Esophagus mucosa (tissue), 1 donor: ENCODE measurements at places on chromosomes 1 and 21.
A peak's percentile ranks its signal among the peaks of the same experiment; 100 is the strongest.

- no peak for ATAC-seq
Measured at GRCh38 chr1:117540532-117540931, 65.3 kb upstream of the TENT5C start.

DNA sequence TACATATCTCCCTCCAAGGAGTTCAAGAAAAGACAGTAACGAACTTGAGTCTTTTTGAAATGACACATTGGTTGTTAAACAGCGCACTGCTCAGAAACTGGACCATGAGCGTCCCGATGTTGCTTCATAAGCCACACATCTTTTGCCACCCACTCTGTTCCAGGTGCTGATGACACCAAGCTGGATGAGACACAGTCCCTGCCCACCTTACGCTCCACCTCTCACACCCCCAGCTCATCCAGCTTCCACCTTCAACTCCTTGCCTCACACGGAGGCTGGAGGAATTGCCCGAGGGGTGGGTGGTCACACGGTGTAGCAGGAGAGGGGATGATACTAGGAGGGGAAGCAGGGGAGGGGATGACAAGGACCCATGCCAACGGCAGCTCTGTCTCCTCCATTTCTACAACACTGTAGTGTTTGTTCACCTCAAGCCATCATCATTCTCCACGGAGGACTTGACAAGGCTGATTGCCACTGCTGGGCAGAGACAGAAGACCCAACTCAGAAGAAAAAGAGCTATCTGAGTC, 148.5 kb upstream of the TNR start:
- no peak for ATAC-seq

- ATAC-seq, result no peak
Measured at GRCh38 chr1:119816407-119816806, 5.1 kb upstream of the REG4 start.

DNA sequence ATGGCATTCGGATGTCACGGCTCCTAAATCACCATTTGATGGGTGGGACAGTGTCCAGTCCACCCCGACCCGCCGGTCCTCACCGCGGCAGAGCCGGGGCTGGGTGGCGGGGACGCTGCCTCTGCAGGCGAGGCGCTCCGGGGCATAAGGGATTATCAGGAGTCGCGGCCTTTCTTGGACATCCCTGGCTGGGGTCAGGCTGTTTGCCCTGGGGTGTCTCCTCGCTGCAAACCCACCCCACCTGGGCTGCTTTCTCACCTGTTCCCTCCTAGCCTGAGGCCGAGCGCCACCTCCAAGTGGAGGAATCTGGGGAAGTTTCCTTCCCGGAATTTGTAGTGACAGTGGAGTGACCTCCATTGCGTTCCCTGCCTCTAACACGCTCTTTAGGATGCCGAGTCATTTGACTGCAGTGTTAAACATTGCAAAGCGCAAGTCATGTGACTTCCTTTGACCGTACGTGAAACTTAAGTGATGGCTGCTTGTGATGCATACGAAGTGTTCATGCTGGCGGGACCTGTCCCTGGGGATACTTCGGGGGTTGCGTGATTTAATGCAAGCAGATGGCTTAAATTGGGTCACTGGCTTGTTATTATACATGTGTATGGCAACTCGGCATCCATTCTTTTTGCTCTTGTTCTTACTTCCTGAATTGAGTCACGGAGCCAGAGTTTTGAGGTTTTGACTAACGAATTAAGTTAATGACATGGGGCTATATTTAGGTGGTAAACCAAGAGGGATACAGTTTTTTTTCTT, 536 bp downstream of the LGALS8 start:
- ATAC-seq, result peak; percentile 81

- peak; percentile 83 for ATAC-seq
Measured at GRCh38 chr1:182301467-182302198, 90.0 kb downstream of the GLUL start.

DNA sequence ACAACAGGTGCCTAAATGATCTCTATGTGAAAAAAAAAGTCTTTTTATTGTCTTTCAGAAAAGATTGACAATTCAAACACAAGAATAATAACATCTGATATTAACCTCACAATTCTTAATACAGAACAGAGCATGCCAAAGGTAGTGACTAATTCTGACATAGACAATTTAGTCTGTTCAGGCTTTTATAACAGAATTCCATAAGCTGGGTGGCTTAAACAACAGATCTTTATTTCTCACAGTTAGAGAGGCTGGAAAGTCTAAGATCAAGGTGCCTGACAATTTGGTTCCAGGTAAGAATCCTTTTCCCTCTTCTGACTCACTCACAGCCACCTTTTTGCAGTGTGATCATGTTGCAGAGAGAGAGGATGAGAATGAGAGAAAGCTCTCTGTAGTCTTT, 27.0 kb downstream of the DPYD start:
- ATAC-seq, result peak; percentile 79

DNA sequence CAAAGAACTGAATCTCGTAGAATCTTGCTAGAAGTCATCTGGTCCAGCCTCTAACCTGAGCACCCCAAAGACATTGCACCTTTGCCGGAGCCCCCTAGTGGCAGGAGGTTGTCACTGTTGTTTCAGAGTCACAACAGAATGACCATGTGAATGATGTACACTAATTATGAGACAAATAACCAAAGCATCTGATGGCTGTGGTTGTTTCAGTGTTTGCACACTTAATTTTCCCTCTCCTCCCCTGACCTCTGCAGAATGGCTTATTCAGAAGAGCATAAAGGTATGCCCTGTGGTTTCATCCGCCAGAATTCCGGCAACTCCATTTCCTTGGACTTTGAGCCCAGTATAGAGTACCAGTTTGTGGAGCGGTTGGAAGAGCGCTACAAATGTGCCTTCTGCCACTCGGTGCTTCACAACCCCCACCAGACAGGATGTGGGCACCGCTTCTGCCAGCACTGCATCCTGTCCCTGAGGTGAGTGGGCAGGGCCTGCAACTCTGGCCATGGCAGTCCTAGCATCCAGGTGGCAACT, 26.4 kb downstream of the TRAF5 start:
- ATAC-seq, result peak; percentile 71

GRCh38 chr1:19014765-19015164, 58.3 kb upstream of the IFFO2 start:
- no peak for ATAC-seq

GRCh38 chr1:29453502-29454240, 217.3 kb downstream of the PTPRU start:
- ATAC-seq, result peak; percentile 30

DNA sequence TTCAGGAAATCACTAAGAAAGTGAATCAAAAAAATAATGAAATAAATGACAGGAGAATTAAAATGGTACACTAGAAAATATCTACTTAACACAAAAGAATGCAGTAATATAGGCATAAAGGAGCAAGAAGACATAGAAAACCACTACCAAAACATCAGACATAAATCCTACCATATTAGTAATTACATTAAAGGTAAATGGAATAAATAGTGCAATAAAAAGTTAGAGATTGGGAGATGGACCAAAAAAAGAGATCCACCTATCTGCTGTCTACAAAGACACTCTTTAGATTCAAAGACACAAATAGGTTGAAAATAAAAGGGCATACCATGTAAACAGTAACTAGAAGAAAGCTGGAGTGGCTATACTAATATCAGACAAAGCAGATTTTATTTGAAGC, 167.0 kb upstream of the SAMSN1 start:
- no peak for ATAC-seq

DNA sequence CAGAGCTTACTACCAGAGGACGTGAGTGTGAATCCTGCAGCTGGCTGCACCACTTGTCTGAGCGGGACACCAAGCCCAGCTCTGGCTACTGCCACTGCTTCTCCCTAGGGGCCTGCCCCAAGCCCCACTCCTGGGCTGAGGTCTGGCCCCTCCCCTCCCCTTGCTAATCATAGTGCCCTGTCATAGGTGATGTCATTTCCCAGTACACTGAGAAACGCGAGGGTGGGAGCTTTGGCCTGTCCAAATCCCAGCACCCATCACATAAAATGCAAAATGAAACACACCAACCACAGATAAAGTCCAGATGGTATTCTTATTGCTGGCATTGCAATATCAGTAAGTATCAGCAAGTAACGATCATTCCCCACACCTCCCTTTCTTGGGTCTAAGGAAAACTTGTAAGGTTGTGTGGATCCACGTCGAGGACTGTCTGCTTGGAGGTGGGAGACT, 77.7 kb downstream of the TOMM20 start:
- ATAC-seq, result no peak

- no peak for ATAC-seq
Measured at GRCh38 chr1:151478923-151479322, 19.6 kb upstream of the POGZ start.

DNA sequence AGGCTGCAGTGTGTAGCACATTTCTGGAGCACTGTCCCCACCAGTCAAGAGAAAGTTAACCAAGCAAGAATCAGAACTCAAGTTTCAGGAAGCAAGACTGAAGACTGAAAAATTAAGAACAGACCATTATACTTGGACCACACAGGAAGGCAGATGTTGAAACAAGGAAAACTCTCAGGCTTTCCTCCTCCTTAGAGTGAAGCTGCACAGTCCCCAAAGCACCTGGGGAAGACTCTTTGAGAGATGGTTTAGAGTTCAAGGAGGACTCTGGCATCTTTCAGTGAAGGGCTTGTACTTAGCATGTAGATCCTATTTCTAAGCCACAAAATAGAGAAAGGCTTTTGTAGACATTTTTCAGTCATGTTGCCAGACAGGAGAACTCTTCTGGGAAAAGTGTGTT, 113.7 kb upstream of the KCTD3 start:
- ATAC-seq, result no peak

DNA sequence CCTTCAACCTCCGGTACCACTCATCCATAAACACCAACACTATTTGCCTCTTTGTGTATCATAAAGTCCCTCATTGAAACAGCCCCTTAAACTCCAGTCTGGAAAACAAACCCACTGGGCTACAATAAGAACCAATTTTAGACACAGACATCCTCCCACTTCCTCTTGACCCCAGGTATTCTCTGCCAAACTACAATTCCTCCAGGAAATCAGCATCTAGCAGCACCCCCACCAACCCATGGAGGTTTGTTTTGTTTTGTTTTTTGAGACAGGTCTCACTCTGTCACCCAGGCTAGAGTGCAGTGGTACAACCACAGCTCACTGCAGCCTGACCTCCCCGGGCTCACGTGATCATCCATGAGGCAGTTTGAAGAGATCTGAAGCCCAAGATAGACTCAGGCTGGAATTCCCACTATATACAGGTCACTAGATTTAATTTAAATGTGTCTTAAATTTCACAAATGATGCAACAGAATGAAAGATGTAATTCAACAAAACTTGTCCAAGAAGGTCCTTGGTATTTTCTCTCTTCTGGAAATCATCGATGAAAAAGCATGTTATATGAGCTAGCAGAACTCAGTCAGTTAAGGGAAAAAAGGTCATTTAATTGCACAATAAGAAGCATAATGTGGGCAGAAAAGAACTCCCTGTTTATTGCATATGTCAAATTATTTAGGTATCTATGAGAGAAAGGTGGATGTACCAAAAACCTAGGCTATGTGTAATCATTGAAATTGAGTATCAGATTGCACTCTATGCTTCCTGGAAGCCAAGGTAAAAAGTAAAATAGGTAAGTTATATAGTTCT, 30.3 kb downstream of the TCP10L start:
- no peak for ATAC-seq

GRCh38 chr1:246537887-246538286, 28.2 kb downstream of the TFB2M start:
- peak; percentile 99 for ATAC-seq

DNA sequence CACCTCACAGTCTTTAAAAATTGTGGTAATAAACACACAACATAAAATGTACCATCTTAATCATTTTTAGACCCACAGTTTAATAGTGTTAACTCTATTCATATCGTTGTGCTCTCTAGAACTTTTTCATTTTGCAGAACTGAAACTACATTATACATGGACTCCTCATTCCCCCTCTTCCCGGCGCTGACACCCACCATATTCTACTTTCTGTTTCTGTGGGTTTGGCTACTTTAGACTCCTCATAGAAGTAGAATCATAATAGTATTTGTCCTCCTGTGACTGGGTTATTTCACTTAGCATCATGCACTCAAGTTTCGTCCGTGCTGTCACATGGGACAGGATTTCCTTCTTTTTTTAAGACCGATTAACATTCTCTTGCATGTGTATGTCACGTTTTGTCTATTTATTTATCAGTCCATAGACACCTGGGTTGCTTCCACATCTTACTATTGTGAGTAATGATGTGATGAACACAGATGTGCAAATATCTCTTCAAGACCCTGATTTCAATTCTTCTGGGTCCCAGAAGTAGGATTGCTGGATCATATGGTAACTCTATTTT, 62.9 kb upstream of the TMPRSS2 start:
- ATAC-seq, result no peak

DNA sequence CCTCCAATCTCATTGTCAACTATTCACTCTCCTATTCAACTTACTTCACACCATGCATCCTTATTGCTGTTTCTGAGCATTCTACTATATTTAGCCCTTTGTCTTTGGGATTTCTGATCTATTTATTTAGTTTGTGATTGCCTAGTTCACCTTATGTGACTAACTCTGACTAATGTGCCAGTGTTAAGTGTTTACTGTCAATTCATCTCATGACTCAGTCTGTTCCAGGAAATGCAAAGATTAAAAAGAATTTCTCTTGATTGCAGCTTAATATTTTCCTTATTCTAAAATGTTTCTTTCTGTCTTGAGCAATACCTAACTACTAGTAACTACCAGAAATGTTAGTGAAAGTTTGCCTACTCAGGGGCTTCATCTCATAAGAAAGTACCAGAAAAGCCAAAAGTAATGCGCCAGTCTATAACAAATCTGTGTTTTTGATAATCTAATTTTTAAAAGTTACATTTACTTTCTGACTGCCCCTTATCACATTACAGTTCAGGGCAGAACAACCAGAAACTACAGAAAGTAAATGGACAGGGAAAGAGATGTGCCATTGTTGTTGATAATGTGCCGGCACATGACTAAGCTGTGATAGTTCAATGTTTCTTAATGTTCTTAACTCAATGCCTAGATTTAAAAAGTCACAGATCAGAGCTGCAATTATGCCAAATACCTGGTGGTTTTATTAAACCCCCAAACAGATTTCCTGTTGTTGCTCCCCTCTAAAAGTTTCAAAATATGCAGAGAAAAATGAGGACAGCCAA, 556.5 kb downstream of the PTBP2 start:
- ATAC-seq, result peak; percentile 99

DNA sequence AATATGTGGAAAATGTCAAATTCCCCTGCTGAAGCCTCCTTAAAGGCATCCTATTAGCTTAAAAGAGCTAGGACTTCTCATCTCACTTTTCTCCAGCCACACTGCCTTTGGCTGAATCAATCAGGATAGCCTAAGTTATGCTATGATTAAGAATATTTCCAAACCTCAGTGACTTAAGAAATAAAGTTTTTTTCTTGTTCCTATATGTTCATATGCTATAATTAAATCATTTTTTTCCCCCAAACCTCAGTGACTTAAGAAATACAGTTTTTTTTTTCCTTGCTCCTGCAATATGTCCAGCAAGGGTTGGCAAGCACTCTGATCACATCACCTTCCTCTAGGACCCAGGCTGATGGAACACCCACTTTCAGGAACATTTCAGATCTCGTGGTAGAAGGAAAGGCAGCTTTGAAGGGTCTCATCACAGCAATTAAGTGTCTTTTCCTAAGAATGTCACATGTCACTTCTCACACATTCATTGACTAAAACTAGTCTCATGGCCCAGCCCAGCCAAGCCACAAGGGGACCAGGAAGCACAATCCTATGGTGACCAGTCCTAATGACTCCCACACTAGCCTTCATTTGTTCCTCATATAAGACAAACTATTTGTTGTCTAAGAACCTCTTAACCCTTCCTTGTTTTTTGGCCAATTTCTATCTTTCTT, 6.3 kb upstream of the JUN start:
- ATAC-seq, result peak; percentile 35

- ATAC-seq, result no peak
Measured at GRCh38 chr1:8356256-8357209, 38.6 kb downstream of the SLC45A1 start.
